NCI-H774 (cell line): ENCODE measurements at places on chromosomes 11 and 22.

DNA sequence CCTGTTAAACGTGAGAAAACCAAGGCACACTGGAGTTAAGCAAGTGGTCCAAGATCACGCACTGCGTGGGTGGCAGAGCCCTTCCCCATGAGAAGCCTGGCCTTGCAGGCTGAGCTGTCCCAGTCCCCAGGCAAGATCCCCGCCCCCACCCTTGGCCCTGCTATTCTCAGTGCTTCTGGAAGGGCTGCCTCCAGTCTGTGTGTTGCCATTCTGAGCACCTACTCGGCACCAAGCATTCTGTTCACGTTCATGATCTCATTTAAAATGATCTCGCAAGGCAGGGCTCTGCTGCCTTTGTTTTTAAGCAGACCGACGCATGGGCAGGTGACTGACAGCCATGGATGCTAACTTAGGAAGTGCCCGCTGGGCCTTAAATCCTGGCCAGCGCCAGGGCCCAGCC, 62.8 kb downstream of the PHF21B start:
- no peak for DNase-seq

- no peak for DNase-seq
Measured at GRCh38 chr11:128359515-128359914, 227.8 kb downstream of the ETS1 start.

DNA sequence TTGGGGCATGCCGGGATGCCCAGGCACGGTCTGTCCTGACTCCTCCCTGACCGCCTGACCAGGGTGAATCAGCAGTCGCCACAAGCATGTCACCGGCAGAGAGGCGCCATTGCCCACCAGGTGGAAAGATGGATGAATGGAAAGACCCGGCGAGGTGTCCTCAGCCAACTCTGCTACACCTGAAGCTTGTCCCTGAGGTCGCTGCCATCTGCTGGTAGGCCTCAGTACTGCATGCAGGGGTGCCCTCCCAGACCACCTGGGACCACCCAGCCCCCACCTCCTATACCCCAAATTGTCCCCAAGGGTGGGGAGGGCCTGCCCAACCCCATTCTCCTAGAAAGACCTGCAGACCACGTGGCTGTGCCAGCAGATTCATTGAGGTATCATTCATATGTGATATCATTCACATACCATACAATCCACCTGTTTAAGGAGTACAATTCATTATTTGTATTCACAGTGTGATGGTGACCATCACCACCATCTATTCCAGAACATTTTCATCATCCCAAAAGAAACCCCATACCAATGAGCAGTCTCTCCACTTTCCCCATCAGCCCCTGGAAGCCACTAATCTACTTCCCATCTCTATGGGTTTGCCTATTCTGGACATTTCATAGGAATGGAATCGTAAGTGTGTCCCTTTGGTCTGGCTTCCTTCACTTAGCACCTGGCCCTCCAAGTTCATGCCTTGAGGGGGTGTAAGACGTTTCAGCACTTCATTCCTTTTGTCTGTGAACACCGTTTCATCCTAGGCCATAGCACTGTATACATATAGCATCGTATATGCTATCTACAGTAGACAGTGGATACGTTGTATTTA, 17.5 kb downstream of the FGF3 start:
- no peak for DNase-seq

GRCh38 chr11:72226701-72227100, 2.1 kb downstream of the INPPL1 start:
- no peak for DNase-seq

DNA sequence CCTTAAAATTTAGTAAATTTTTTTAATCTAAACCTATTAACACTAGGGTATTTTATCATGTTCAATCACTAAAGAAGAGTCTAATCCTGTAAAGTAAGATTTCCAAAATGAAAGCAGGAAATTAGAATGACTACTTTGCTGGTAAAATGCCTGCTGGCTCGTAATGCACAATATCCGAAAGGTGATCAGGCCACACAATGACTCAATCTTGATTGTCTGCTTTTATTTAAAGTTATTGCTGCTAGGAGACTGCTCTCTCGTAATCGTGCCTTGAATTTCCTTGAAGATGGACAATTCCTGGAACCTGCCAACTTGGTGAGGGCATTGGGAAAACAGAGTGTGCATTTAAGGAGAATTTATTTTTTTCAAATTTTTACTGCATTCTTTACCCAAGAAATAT, 1786.5 kb upstream of the RAG2 start:
- DNase-seq = no peak

DNA sequence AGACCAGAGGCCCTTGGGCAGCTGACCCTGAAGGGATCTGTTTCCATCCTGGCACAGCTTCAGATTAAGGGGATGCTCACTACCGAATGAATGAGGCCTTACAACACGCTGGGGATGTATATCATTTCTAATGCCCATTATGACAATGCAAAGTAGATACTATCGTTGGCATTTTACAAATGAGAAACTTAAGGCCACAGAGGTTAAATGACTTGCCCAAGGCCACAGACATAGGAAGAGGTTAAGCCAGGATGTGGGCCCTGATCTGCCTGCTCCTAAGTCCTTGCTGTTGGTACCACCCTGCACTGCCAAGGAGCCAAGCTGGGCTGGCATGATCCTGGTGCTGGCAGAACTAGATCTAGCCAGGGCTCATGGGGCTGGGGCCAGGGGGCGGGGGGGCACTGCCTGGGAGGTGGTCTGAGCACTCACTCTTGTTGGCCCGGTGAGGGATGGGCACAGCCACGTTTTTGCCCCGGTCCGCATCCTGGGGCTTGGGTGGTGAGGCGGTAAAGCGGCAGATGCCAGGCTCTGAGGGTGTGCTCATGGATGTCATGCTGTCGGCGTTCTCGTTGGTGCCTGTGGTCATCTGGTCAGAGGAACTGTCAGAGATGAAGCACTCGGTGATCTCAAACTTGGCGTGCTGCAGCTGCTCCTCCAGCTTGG, 102.8 kb downstream of the CEP164 start:
- DNase-seq = no peak

GRCh38 chr11:101363706-101364275, 220.0 kb downstream of the TRPC6 start:
- DNase-seq = no peak

GRCh38 chr11:123421589-123421988, 8.5 kb upstream of the GRAMD1B start:
- DNase-seq = no peak

- DNase-seq = no peak
Measured at GRCh38 chr11:20046416-20046815, 113.9 kb downstream of the DBX1 start.

GRCh38 chr22:39920134-39920743, 19.4 kb downstream of the GRAP2 start:
- DNase-seq = no peak

DNA sequence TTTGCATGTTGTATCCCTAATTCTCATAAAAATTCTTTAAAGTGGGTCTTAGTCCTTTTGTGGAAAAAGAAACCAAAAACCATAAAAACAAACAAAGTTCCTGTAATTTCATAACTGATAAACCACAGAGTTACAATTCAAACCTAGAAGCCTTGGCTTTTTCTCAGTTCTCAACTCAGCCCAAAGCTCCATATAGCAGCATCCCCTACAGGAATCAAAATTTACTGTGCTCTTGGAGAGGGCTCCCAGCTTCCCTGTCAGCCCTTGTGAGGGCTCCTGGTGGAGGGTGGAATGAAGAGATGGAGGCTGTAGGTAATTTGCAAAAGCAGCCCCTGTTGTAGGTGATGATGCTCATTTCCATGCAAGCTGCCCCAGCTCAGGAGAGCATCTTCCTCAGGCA, 506.1 kb upstream of the KIRREL3 start:
- no peak for DNase-seq

DNA sequence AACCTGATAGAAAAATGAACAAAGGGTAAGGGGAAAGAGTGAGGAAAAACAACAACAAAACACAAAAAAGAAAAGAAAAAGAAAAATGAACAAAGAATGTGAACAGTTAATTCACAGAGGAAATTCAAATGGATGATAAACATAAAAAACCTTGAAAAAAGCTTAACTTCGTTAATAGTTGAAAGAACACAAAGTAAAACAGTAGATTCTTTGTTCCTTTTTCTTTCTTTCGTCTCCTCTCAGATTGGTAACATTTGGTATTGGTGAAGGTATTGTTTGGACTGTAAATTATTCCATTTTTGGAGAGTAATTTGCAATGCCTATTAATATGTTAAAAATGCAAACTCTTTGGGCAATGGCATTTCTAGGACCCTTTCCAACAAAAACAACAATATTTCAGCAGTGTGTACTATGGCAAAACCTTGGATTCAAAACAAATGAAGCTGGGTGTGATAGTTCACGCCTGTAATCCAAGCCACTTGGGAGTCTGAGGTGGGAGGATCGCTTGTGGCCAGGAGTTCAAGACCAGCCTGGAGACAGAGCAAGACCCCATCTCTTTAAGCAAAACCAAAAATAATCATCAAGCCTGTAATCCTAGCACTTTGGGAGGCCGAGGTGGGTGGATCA, 3.3 kb upstream of the BACE1 start:
- DNase-seq = no peak

DNA sequence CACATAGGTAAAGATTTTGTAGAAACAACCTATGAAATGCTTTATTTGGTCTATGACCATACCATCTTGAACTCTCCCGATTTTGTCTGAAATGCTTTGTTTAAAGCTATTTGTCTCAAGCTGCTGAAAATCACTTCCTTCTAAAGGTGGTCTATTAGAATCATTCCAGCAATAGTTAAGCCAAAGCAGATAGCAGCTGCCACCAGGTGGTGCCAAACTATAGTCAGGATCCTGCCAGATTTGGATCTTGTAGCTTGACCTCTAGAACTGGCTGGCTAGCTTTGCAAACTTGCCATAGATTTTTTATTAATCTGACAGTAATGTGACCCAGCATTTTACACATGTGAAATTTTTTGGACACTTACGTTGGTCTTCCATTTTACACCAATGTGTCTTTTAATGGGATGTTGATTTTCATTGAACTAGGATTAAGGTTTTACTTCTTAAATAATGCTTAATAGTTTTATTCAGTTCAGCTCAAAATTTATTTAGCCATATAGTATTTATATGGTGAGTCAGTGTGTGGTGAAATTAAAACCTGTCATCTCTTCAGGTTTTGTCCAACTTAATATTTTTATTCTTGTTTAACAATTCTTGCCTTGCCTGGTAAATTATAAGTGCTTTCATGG, 19.7 kb downstream of the CTR9 start:
- DNase-seq = no peak
